GDM1 (cell line): ENCODE measurements at places on chromosomes 13 and 19.

GRCh38 chr19:50494186-50495019 is 16.6 kb downstream of the JOSD2 start:
- DNase-seq: no peak

DNA sequence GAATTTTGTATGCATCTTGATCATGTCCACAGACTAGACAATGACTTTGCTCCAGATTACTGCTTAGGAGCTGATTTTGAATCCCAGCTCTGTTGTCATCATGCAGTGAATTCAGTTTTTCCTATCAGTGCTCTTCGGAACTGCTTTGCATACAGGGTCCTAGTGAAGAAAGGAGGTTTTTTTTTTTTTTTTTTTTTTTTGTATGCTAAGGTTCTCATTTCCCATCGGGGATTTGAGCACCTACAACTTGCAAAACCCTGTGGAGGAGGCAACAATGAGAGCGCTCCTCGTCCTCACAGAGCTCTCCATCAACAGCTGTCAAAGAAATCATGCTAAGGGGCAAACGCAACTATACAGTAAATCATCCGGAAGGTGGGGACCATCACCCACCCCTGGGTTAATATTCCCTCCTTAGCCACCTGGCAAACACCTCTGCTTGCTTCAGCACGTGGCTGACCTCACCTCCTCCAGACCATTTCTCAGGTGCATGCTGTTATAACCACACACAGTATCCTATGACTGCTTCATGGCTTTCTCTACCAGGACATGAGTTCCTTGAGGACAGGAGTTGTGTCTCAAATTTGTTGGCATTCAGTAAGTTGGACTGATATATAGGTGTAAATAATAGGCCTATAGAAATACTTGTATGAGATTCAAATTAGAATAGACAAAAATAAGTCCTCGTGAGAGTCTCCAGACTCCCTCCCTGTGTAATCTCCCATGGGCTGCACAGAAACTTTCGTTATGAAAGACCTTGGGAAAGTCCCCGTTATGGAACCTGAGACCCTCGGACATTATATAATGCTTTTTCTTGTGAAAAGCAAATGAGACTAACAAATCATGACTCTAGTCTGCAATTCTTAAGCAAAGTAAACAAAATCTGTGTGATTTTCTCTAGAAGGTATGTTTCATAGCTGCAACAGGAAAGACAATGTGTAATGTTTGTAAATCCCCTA is 113.8 kb downstream of the KATNAL1 start:
- no peak for DNase-seq

GRCh38 chr19:17289489-17289888 is 7.8 kb downstream of the ANKLE1 start:
- DNase-seq: no peak

- no peak for DNase-seq
Measured at GRCh38 chr13:42567906-42568305, 6.0 kb upstream of the TNFSF11 start.

- DNase-seq: no peak
Measured at GRCh38 chr13:32124743-32125142, 93.2 kb downstream of the FRY start.

- no peak for DNase-seq
Measured at GRCh38 chr13:29454931-29455481, 140.5 kb downstream of the SLC7A1 start.

DNA sequence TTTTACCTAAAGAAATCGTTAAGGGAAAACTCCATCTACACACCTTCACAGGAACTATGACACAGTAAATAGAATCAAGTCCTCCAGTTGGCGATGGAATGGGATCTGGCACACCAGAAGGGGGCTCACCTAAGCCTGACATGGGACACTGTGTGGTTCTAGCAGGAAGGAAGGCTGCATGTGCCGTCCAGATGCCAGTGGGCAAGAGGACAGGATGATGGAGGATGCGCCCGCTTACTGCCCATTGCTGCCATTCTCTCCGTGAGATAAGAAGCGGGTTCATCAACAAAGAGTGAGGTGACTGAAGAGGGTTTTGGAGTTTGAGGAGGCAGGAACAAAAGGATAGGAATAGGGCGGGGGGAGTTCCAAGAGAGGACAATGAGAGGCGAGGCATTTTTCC is 2.9 kb upstream of the CYP2F1 start:
- DNase-seq: no peak

DNA sequence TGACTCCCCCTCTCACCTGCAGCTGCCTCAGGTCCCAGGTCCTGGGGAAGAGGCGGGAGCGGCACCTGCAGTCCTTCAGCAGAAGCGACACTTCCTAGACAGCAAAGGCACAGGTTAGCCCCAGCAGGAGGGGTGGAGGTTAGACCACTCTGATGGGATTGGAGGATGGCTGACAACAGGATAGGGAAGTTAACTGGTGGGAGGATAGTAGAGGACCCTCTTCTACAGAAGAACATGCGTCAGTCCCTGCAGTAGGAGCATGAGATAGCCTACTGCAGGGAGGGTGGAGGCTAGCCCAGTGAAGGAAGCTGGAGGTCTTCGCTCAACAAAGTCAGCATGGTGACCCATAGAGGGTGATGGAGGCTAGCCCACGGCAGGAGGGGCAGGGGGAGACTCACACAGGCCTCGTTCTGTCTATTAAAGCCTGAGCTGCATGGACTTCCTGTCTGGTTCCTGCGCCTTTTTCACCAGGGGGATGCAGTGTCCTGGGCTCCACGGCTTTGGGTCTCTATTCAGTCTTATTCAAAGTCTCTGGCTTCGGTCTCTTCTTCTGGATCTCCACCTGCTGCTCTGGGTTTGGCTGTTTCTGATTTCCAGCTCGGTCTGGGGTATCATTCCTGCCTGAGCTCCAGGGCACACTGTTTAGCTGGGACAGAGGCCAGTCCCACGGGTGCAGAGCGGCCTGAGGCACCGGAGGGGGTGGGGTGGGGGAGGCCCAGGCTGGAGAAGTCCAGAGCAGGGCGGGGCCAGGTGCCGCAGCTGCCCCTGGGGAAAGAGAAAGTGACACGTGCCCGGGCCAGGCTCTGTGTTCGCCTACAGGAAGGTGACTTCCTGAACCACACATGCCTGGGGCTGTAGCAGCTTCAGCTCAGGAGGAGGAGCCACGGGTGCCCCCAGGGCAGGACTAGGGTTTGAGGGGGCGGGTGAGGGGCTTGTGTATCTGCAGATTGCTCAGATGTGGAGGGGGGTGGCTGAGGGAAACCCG is 7.3 kb downstream of the IFNL3 start:
- peak; percentile 41 for DNase-seq

DNA sequence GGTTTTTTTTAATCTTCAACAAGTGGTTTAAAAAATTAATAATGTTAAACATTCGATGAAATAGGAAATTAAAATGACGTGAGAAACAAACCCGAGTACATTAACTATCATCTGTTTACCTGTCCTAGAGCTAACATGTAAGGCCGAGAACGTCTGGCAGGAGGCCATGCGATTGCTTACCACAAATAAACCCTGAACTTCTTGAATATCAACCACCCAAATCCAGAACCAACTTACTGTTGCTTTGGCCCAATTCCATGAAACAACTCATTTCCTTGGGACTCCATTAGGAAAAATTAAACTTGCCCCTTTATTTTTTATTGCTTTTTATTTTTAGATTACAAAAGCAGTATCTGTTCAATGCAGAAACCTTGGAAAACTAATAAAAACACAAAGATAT is 228.9 kb upstream of the IRS2 start:
- no peak for DNase-seq

GRCh38 chr13:110390567-110390966 is 83.5 kb downstream of the COL4A2 start:
- no peak for DNase-seq

DNA sequence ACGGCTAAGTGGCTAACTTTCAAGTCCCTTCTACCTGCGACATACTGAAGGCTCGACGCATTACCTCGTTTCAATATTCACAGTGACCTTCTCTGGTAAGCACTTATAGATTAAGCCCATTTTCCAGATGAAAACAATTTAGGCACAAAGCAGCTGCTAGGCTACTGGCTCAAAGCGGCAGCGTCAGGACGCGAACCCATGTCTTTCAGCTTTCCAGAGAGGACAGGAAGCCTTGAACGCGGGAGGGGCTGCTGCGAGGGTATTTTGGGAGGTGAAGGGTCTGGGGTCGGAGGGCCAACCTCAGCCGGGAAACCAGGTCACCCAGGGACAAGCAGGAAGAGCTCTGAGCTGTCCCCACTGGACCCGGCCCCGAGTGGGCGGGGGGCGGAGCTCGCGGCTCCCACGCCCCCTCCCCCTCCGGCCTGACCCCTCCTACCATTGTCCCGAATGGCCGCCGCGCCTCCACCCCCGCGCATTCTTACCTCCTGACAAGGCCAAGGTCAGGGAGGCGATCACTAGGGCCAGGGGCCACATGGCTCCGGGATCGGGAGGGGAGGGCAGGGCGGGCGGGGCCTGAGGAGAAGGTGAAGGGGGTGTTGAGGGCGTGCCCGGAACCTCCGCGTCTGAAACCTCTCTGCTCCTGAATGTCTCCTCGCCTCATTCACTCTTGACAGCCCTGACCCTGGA is at the start of gene KLK13:
Gene KLK13, minus strand, starts transcription at position 559 of the 687 bp plus-strand sequence. Its CDS starts 25 bp downstream, at position 534.
- DNase-seq: no peak

DNA sequence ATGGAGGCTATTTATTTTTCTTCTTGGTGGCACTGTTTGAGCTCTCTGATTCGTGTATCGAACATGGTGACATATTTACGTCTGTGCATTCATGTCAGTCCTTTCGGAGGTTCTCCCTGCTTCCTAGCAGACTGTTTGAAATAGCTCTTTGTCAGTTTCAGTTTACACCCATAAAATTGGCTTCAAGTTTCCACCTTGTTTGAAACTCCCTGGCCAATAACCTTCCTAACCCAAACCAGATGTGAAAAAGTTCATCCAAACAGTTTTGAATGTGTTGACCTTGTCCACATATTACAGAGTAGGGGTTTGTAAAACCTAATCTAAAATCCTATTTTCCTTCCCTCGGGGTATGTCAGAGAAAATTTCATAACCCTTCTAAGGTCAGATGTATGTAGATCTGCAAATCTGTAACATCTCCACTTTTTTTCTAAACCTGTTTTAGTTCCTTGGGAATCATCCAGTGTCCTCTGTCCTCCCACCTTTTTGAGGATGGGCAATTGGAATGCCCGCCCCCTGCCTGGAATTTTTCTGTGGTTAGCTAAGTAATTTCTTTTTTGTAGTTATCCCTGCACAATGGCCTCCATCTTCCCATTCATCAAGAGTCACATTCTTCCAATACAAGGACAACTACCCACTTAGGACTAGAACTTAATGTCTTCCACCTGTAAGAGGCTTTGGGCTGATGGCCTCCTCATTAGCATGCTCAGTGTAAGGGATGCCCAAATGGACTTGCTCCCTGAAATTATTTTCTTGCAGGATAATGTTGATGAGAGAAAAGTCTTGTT is 499.8 kb downstream of the GPC6 start:
- DNase-seq: no peak

- no peak for DNase-seq
Measured at GRCh38 chr13:61275736-61276135, 139.9 kb downstream of the PCDH20 start.

- DNase-seq: no peak
Measured at GRCh38 chr13:24032252-24032651, 128.3 kb upstream of the SPATA13 start.

- no peak for DNase-seq
Measured at GRCh38 chr13:40624383-40624782, 42.1 kb downstream of the FOXO1 start.
